ENCODE measurements at places on chromosomes 5 and 9. TPM values are rescaled to one million over a fixed set of nuclear protein-coding genes. Genes with fewer than 3 reads are reported as not detected.

- no peak for DNase-seq
Measured at GRCh38 chr5:116271446-116272025, 186.7 kb downstream of the COMMD10 start.

DNA sequence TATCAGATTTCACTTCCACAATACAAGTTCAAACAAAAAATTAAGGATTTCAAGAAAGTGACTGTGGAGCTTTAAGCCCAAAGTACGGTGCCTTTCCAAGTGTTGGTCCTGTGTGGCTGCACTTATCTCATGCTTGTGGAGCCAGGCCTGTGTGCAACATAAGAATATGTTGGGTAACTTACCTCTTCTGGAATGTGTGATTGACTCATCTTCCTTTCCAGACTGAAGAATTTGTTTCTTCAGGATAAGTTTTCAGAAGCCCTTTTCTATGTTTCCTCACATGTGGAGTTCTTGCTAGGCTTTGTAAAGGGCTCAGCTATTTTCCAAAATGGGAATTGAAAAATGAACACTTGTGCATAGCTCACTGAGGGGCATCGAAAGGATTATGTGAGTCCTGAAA lies 485.1 kb upstream of the PAPPA start:
- no peak for DNase-seq

Gene BAAT
- 0.17 TPM for total RNA-seq

DNA sequence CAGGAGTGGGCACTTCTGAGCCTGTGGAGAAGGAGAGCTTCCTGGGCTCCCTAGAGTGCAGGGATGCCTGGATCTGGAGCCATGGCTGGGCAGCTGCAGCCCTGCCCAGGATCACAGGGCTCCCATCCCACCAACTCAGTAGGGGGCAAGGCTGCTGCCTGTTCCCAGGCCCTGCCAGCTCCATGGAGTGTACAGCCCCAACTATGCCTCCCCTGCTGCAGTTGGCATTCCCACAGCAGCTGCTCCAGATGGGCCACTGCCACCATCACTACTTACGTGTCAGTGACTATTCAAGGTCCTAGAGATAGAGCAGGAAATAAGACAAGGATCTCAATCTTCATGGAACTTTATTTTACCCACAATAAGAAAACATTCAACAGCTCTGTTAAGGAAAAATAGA lies 107.1 kb upstream of the TNPO1 start:
- DNase-seq, result no peak

Gene TAF1L
- 0.03 TPM for total RNA-seq

DNA sequence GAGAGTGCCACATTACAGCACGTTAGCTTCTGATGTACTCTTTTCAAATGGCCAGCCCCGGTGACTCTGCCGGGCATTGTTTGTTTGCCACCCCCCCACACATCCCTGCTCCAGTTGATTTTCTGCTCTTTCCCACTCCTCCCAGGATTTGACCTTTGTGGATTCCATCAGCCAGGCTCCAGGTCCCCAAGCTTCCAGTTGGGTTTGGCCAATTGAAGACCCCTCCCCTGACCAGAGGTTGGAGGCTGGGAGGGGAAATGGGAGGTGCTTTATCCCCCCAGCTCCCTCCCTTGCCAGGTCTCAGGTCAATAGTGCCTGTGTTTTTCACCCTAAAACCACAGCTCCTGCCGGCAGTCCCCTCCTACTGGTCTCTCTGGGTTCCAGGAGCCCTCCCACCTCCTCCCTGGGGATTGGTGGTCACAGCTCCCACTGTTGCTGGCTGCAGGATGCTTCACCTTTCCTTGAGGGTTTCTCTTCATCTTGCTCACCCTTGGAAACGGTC lies 34.9 kb downstream of the IRF1 start:
- DNase-seq, result no peak
